Esophagus mucosa (tissue), 1 donor: ENCODE measurements at places on chromosomes 6 and 20. TPM values are rescaled to one million over a fixed set of nuclear protein-coding genes. Genes with fewer than 3 reads are reported as not detected.

DNA sequence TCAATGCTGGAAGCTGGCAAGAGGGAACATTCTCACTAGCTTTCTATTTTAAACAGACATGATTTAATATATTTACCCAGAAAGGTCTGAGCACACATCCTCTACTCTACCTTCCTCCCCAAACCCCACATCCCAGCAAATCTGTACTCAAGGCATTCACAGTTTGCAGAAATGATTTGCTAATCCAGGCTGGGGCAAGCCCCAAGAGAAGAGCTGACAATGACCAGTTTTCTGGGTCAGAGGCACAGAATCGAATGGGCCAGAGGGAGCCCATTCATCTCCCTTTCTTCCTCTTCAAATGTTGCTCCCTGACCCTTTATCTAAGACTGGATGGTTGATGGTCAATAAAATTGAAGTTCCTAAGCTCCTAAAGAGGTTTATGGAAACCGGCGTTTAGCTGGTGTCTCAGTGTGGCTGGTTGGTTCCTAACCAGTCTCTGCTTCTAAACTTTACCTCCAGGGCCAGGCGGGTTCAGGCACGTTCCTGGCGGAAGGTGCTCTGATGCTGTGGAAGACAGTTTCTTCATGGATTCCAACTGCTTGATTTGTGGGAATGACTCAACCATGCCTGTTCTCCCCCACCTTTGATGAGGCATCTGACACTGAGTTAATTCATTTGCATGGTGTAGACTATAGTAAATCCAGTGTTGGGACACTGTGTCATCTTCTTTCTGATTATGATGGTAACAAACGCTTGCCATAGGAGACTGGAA is 96.4 kb upstream of the IYD start:
- ATAC-seq: peak; percentile 74

GRCh38 chr6:34829137-34829536 is 37.3 kb downstream of the BLTP3A start:
- peak; percentile 66 for ATAC-seq

Gene RSPO3
- 1.4 TPM for total RNA-seq

Gene GLP1R
- 0.08 TPM for total RNA-seq
